ENCODE measurements at places on chromosomes 6 and 20.

DNA sequence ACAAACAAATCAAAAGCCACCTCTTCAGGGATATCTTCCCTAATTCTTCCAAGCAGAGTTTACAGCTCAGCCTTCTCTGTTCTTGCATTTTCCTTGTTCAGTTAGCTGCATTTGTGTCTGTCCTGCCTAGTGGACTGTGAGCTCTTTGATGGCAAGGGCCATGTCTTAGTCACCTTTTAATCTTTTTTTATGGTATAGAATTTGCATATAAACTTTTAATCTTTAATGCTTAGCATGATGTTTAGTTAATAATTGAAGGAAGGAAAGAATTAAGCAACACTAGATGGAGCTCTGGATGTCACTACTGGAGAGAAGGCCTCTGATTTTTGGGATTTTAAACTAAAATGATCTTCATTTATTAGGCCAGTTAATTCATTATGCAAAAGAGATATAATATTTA lies 12.1 kb downstream of the PPP2R5D start:
- no peak for DNase-seq

GRCh38 chr20:54335299-54335698 lies 127.4 kb downstream of the PFDN4 start:
- no peak for DNase-seq

- DNase-seq = no peak
These were observed 48.9 kb downstream of the NKX2-2 start for GRCh38 chr20:21464916-21465315.

GRCh38 chr6:98641949-98642719 lies 192.2 kb upstream of the POU3F2 start:
- no peak for DNase-seq

DNA sequence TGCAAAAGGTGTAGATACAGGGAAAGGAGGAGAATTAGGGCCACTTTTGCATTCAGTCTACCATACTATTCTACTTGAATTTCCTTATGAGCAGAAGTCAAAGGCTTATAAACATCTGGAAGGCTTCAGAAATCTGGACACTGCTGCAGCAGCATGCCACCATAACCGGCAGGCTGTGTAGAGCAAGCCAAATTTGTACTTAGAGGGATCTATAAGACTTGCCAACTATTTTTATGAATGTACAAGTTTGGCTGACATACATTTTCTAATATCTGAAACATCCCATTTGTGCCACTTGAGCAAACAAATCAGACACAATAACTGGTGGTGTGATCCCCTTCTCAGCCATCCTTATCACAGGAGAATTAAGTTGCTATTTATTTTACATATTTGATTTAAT lies 14.0 kb upstream of the PLCB1 start:
- no peak for DNase-seq

DNA sequence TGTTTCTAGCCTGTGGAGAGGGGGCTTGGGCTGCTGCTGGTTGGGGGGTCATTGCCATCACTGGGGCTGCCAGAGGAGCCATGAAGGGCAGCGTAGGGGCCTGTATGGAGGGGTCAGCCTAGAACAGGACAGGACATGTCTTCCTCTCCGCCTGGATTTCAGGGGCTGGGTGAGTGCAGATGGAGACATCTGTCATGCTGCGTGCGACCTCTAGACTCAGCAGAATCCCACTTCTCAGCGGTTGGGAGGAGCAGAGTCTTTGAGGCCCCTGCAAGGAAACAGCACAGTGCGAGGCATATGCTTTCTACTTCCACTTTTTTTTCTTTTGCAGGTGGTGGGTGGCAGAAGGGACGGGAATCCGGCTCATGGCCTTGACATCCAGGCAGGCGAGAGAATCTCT lies 67.9 kb downstream of the EZR start:
- DNase-seq = no peak

DNA sequence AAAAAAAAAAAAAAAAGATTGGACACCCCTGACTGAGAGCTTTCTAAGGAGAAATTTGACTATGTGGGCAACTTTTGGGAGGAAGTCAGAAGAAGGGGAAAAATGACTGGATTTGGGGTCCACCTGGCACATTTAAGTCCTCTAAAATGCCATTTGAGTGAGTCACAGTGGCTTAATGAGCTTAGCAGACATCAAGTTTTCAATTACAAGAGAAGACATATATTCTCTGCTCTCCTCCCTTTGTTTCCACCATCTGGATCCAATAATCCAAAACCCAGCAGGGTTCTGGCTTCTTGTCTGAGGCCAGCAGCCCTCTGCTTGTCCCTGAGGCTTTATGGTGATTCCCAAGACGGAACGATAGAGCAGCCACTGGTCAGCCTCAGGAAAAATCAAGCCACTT lies 6.9 kb downstream of the PI3 start:
- no peak for DNase-seq

DNA sequence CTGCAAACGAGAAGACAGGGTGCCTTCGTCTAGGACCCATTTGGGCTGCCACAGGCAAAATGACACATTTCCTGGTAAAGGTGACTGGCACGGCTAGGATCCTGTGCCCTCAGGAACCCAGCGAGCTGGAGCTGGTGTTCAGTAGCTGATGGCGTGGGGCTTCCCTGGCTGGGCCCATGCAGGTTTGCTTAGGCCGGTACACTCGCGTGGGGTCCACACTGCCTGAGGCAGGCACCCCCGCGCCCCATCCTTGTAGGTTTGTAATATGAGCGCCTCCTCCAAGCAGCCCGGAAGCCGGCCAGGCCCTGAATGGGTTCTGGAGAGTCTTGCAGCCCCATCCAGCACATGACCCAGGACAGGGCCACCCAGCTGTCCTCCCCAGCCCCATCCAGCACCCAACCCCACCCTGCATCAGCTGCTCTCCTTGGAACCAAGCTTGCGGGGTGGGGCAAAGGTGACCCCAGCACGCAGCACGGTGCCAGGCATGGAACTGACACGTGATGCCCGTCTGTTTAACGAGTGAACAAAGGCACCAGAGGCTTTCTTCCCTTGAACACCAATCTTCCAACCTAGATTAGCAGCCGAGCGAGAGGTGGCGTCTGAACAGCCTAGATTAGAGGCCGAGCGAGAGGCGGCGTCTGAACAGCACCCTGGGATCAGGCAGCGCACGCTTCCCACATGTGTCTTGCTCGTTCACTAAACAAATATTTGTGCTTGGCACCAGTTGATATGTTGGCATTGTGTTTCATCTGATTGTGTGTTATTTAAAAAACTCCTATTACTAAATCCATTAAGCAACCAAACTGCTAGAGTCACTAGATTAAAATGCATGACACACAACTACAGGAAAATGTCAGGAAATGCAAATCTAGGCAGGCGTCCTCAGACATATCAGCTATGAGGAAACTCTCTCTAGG lies 112.1 kb downstream of the DLL1 start:
- no peak for DNase-seq

DNA sequence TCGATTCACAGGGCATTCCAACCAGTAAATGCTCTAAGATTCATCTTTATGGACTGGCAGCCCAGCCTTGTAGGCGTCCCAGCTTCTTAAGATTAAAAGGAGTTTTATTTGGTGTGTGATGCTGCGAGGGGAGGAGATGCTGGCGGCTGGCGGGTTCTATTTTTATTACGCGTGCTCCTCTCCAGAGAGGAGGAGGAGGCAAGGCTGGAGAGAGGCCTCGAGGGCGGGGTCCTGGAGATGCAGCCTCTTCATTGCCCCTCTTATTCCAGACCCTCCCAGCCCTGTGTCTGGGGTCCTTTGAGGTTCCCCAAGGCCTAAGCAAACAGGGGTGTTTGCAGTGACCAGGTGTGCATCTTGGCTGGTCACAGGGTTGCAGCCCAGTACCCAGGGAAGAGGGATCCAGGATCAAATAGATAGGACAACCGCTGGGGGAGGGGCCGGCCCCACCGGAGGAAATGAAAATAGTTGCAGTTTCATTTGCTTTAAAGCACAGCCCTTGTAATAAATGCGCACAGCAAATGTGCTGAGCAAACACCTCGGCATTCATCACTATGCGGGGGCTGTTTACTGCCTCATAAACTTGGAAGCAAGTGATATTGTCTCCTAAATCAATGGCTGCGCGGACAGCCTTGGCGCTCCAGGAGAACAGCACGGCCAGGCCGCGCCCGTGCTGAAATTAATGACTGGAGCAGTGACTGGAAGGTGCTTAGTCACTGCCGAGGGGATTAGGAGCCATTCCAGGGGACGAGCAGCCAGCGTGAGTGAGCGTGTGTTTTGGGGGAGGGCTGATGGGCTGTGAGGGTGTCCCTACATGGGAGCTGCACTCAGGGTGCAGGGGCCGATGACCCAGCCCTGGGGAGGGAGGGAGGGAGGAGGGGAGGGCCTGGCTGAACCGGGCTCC lies 83.0 kb downstream of the TMEM242 start:
- DNase-seq = no peak

- no peak for DNase-seq
These were observed 74.1 kb downstream of the HFE start for GRCh38 chr6:26161322-26161721.

GRCh38 chr6:144655376-144655775 lies 370.2 kb downstream of the UTRN start:
- no peak for DNase-seq

DNA sequence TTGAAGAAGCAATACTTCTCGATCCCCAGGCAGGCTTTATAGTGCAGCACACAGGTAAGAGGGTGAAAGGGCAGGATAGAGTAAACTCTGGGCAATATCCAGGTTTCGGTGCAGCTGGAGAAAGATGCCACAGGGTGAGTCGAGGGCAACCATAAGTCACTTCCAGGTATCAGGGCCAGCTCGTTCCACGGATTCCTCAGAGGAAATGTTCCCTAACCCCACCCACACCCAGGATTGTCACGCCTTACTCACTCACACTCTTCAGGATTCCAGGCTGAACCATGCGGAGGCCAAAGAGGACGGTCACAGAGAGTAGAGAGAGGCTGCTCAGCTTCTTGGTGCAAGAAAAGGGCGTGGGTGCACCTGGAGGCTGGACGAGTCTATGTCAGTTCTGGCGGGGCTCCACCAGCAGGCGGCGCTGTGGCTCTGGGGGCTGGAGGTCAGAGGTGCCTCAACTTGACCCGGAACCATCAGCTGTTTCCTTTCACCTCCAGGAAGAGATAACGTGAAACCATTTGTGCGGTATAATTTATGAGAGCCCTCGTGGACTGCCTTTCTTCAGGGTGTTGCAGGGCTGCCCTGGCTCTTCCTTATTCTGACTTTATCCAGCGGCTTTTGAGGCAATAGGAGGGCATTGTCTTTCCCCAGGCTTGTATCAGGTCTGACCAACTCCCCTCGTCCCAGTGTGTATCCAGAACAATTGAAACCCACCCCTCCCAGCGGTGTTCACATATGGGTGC lies 14.5 kb upstream of the WFDC12 start:
- peak; percentile 62 for DNase-seq

DNA sequence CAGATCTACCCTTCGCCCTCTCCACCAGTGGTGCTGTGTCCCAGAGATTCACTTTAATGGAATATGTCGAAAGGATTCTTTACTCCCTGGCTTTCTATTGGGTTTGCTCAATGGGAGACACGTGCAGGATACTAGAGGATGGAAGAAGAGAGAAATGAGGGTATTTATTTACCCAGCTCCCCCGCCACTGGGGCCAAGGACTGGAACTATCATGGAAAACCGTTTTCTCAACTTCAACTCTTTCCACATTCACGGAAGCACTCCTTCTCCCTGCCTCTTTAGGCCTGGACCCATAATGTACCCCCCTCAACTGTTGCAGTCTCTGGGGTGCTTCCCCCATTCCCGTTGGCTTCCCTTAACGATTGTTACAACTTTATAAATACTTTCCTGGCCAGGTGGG lies 26.6 kb upstream of the RALY start:
- no peak for DNase-seq

GRCh38 chr6:132132924-132133639 lies 181.9 kb upstream of the CCN2 start:
- no peak for DNase-seq

- DNase-seq = no peak
These were observed 617.0 kb upstream of the ARID1B start for GRCh38 chr6:156160007-156160794.

DNA sequence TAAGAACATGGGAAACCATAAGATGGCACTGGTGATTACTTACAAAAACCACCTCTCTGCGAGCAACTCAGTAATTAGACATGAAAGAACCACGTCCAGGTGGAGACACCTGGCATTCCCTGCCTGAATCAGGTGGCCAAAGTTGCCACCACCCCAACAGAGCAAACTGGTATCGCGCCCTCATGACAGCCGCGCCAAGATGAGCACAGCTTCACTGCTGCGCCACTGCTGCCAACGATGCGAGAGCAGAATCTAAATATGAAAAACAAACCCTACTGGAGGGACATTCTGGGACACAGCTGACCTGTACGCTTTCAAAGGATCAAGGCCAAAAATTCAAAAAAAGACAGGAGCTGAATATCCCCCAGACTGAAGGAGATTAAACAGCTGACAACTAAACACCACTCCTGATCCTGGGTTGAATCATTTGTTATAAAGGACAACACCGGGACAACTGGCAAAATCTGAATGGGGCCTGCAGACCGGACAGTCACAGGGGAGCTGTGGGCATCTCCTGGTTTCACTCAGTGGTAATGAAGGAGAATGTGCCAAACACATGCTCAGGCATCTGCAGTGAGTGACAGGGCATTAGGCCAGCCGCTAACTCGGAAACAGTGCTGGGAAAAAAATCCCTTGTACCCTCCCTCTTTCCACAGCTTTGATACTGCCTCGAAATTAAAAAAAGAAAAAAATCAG lies 17.4 kb downstream of the CST7 start:
- no peak for DNase-seq

DNA sequence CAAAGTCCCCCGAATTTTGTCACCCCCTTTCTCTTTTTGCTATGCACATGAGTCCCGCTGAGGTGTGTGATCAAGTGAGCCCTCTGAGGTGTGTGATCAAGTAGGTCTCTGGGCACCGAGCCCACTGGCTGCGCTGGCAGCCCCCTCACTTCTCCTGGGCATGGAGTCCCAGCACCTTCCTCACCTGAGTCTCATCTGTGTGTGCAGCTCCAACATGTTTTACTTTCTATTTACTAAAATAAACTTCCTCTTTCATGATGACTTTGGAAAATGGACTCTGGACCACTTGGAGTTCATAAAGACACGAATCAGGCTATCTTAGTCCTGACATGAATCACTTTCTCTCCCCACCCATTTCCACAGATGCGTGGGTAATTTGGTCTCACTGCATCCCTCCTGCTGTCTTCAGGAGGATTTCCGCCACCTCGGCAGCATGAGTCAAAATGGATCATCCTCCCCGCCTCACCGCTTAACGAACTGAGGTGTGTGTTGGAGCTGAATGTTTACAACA lies 39.8 kb downstream of the PRDM1 start:
- peak; percentile 24 for DNase-seq

GRCh38 chr20:61370841-61371303 lies 118.8 kb downstream of the CDH4 start:
- DNase-seq = no peak

DNA sequence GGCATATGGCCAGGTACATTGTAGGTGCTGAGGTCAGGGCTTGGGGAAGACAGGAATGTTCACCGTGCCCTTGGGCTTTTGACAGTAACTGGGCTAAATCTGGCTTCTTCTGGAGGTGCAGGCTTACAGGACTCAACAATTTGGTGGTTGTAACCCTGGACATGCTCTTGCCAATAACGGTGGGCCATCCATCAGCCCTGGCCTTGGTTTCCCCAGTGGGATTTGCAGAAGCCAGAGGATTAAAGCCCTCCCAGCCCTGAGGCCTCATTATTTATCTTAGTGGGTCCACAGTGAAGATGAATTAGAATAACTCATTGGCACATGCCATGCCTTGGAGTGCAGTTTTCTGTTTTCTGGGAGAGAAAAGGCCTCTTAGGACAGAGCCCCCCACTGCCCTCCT lies 44.0 kb downstream of the TOX2 start:
- no peak for DNase-seq

GRCh38 chr6:7687145-7688111 lies 38.5 kb upstream of the BMP6 start:
- no peak for DNase-seq

All from stimulated activated CD4-positive, alpha-beta T cell treated with anti-CD3 and anti-CD28 coated beads, Interleukin-4, amount 100 ng/mL, for 1 hour (primary cell).